ENCODE measurements at places on chromosomes 3 and 15.

- no peak for DNase-seq
Observed at GRCh38 chr15:58977887-58978286, 9.6 kb upstream of the RNF111 start.

DNA sequence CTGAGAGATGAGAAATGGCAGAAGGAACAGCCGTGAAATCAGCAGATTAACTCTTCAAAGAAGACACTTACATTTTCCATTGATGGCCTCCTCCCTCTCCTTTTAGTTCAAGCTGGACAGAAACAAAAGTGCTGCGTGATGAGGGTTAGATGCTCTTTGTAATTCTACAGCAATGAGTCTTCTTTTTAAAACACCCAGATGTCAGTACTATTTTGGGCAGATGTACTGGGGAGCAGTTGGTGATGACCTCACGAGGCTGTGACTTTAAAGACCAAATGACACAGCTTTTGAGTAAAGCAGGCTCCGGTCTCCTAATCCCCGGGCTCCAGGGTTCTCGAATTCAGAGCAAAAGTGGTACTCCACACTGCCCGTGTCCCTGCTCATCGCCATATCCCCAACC, 198.2 kb downstream of the SLCO3A1 start:
- DNase-seq: no peak

DNA sequence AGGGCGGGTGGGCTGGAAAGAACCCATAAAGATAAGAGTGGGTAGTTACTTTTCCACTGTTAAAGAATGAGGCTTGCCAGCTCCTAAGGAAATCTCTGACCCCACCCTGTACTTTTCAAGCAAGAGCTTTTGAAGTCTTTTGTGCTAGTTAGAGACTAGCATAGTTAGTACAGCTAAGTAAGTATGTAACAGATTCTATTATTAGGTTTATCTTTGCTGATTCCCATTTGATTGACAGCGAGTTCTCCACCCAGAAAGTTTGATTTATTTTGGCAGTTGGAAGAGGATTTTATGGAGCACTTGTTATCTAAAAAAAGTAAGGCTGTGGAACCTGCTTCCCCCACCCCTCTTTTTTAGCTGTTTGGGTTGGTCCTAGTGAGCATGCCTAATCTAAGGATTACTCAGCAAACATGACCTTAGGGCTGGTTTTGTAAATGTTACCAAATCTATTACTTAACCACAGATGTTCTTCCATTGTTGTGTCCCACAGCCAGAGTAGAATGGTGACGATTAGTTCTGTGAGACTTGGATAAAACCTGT, 57.6 kb downstream of the FNDC3B start:
- no peak for DNase-seq

- no peak for DNase-seq
Observed at GRCh38 chr3:192514754-192515663, 212.3 kb downstream of the FGF12 start.

GRCh38 chr3:144403040-144403457, 431.4 kb downstream of the DIPK2A start:
- DNase-seq: no peak

DNA sequence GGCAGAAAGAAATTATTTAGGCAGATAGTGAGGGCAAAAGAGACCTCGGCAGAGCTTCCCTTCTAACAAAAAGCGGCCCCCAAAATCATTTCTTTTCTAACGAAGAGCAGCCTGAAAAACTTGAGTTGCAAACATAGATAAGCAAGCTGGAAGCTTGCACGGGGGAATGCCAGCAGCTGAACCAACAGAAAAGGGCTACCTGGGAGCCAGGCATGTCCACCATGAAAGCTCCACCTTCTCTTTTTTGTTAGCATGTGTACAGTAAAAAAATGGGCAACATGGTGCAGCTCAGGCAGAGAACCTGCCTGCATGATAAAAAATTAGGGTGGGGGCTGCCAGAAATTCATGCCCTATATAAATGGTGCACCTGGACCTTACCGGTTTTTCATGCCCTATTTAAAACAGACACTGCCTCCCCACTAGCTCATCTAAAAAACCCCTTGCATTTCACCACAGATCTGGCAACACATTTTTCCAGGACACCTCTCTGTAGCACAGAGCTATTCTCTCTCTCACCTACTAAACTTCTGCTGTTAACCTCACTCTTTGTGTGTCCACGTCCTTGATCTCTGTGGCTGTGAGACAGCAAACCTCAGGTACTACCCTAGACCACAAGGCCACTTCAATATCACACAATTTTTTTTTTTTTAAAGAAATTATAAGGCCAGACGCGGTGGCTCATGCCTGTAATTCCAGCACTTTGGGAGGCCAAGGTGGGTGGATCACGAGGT, 18.7 kb downstream of the SLC33A1 start:
- DNase-seq: no peak

GRCh38 chr15:58344213-58345070, 87.3 kb upstream of the LIPC start:
- DNase-seq: no peak

GRCh38 chr15:98455904-98456303, 192.4 kb upstream of the IGF1R start:
- no peak for DNase-seq

- DNase-seq: no peak
Observed at GRCh38 chr15:70210528-70210927, 112.8 kb upstream of the TLE3 start.

GRCh38 chr15:46296797-46297196, 662.0 kb downstream of the SQOR start:
- DNase-seq: no peak

GRCh38 chr15:94834494-94834893, 603.1 kb downstream of the MCTP2 start:
- DNase-seq: no peak

GRCh38 chr3:8589880-8590556, 54.6 kb downstream of the SSUH2 start:
- no peak for DNase-seq

GRCh38 chr3:18630295-18630694, 205.2 kb upstream of the SATB1 start:
- DNase-seq: no peak

DNA sequence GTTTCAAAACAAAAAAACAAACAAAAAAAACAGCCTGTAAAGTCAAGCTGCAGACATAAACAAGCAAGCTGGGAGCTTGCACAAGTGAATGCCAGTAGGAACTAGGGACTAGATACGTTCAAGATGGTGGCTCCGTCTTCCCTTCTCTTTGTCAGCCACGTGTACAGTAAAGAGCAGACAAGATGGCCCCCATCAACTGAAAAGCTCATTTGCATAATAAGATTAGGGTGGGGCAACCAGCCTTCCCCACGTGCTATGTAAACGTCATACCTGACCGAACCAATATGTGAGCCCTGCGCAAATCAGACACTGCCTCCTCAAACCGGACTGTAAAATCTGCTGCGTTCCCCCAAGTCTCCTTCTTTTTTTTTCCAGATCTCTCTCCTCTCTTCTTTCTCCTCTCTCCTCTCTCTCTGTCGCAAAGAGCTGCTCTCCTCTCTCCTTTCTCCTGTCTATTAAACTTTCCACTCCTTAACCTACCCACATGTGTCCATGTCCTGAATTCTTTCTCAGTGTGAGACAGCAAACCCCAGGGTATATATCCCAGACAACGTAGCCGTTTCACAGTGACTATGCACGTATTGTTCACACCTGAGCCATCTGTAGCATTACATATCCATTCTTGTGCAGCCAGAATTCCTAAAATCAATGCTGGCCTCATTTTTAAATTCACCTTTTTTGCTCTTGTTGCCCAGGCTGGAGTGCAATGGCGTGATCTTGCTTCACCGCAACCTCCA, 31.2 kb upstream of the FXR1 start:
- DNase-seq: no peak
